ENCODE measurements at places on chromosomes 11 and 22. TPM values are rescaled to one million over a fixed set of nuclear protein-coding genes. Genes with fewer than 3 reads are reported as not detected.

Gene PAMR1
- 215 TPM for polyA plus RNA-seq

Gene ANO9
- not detected for polyA plus RNA-seq

Gene CABP4
- polyA plus RNA-seq: not detected

Gene CRYBB3
- polyA plus RNA-seq: not detected

Gene CRYBA4
- not detected for polyA plus RNA-seq
